Stimulated activated CD4-positive, alpha-beta T cell treated with anti-CD3 and anti-CD28 coated beads, Interleukin-4, amount 100 ng/mL, for 48 hours (primary cell): ENCODE measurements at places on chromosomes 5 and 9.

GRCh38 chr9:18923167-18923566 is 109.8 kb downstream of the SAXO1 start:
- DNase-seq = no peak

DNA sequence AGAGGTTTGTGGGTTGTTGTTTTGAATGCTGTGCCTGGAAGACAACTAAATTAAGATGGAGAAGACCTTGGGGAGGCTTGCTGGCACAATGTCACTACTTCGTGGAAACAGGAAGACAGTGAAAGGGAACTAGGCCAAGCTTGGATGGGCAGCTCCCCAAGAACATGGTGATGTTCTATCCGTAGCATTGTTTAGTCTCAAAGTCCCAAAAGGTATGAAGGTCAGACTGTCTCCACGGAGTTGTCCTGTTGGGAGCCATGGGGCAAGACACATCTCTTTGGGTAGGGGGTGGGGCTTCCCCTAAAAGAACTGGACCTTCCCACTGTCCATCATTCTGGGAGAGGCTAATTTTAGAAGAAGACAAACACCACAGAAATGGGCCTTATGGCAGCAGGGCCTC is 140.5 kb downstream of the ENTREP1 start:
- no peak for DNase-seq

GRCh38 chr5:94618029-94618492 is 343 bp downstream of the KIAA0825 start:
- no peak for DNase-seq

- DNase-seq = no peak
Observed at GRCh38 chr5:145971108-145971507, 34.7 kb downstream of the SH3RF2 start.

DNA sequence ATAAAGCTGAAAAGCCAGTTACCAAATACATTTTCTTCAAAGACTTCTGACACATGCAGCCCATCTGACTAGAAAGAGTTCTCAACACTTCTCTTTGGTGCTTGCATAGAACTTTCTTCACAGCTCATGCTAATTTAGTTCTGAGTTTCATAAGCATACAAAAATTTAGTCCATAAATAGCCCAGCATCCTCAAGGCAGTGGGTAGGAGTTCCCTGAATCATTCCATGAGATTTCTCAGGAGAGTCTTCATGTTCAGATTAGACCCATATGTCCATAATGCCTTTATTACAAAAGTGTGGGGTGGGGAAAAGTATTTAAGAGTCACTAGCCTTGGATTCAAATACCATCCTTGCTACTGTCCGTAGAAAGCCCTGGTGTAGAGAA is 290.2 kb upstream of the RGMB start:
- DNase-seq = no peak
